Stimulated activated CD4-positive, alpha-beta T cell treated with anti-CD3 and anti-CD28 coated beads, TNF-alpha, amount 100 ng/mL, for 4 hours (primary cell): ENCODE measurements at places on chromosomes 16 and 17.

DNA sequence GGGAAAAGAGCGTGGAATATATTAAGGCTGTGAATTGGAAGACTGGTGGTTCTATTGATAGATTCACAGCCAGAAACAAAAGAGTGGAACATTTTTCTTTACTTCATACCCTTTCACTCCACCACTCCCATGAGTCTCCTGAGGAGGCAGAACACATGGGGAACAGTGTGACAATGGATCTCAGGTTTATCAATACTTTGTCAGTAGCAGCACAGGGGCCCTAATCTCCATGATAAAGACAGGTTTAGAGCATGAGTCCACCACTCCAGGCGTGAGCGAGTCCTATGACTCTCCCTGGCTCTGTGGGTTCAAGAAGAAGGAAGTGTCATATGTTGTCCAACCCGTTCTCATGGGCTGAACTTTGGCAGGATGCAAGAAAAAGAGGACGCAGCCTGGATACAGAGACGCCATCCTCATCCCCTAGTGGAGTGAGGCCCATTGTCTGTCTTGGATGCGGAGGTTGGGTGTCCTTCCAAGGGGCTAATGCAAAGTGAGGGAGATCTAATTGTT, 361.2 kb downstream of the TMEM114 start:
- DNase-seq = no peak

- DNase-seq = no peak
Observed at GRCh38 chr17:48121923-48122664, 14.5 kb downstream of the SNX11 start.

- no peak for DNase-seq
Observed at GRCh38 chr17:69999253-69999652, 75.8 kb upstream of the KCNJ16 start.

DNA sequence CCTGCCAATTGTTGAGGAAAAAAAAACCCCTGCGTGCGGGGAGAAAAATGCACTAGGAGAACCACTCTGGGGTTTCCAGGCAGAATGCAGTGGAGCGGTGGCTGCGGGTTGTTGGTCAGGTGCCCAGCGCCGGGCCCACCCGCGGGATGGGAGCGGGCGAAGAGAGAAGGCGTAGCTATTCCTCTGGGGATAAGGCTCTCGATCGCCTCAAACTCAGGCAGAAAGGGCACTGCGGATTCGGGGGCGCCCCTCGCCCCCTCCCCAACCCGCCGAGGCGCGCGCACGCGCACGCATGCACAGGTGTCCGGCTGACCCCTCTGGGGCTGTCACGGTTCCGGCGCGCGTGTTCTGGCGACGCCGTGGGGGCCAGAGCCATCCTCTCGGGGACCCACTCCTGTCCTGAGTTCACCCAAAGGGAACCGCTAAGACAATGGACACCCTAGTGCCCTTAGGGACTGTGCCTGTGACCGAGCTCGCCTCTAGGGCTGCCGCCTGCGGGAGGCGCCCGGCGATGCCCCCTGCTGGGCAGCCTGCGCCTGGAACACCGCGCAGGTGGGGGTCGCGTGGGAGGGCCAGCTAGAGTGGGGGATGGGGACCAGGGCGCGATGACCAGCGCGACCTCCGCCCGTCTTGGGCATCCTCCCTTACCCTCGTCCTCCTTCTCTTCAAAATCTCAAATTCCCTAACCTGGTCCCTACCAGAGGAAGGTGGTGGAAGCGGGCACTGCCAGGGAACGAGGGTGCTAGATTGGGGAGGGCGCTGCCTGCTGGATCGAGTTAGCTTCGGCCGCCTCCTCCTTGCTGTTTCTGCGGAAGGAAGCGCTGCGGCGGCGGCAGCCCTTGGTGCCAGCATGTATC, 14.4 kb upstream of the CBX8 start:
- no peak for DNase-seq

DNA sequence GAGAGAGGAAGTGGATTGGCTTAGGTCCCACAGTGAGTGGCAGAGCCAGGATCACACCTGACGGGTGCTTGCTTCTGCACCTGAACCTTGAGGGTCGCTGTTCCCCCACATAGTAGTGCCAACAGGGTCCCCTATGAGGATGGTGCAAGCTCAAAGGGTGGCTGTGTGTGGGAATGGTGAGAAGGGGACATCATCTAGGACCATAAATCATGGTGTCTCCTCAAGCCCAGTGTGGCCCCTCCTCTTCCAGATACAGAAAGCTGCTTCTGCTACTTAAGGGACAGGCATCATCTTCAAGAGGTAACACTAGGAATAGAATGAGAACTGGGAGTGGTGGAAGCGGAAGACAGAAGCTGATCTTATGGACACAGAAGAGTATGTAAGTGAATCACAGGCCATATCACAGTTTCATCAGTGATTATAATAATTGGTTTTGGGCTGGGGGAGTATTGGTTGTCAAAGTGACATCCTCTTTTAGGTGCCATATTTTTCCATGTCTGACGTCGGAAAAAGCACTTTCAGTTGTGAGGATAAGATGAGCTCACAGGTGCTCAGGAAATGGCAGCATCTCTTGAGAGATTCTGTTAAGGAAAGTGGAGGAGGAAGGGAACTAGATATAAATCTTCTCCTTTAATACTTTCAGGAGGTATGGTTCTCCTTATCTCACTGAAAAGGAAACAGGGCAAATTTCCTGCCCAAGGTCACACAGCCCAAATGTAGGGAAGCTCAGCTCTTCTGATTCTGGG, 83.2 kb upstream of the HNF1B start:
- no peak for DNase-seq

- DNase-seq = no peak
Observed at GRCh38 chr16:66949472-66949871, 11.6 kb upstream of the CES3 start.
